Left renal cortex interstitium (tissue), 4 donors: ENCODE measurements at places on chromosomes 12 and 14. TPM values are rescaled to one million over a fixed set of nuclear protein-coding genes. Genes with fewer than 3 reads are reported as not detected.

GRCh38 chr12:104649217-104649824 lies 192.6 kb downstream of the CHST11 start:
- no peak for DNase-seq

- DNase-seq, result no peak
These were observed 67.2 kb downstream of the SCARB1 start for GRCh38 chr12:124796303-124796960.

- no peak for DNase-seq
These were observed 52.6 kb upstream of the BICD1 start for GRCh38 chr12:32053881-32054624.

DNA sequence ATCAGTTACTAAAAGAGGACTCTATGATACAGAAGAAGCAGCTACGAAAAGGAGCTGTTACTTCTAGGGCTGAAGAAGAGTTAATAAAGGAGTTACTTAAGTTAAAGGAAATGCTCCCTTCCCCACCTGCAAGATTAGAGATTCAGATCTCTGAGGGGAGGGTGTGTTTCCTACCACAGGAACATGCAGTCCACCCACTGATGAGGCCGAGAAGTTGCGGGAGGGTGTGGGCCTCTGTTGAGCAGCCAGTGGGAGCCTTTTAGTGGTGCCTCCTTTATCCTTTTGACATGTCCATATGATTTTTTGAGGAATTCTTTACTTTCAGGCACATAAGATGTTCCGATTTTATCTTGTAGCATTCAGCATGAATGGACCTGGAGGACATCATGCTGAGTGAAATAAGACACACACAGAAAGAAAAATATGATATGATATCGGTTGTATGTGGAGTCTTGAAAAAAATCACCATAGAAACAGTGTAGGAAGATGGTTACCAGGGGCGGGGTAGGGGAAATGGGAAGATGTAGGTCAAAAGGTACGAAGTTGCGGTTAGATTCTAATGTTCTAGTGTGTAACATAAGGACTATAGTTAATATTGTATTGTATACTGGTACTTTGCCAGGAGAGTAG lies 4.4 kb upstream of the M6PR start:
- no peak for DNase-seq

DNA sequence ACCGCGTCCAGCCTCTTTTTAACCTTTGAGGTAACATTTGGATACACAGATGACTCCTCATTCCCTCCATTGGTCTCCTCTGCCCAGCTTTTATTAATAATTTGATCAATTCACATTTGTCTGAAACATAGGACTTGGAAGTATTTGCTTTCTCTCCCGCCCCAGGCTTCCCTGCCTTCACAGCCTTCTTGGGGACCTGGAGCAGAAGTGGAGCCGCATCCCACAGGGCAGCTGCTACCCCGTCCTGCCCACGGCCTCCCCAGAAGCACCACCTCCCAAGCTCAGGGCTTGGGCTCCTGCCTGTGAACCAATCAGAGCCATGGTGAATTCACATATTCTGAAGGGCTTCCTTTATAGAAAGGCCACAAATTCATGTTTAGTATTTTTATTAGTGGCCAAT lies 97.6 kb downstream of the PIWIL1 start:
- DNase-seq, result no peak

DNA sequence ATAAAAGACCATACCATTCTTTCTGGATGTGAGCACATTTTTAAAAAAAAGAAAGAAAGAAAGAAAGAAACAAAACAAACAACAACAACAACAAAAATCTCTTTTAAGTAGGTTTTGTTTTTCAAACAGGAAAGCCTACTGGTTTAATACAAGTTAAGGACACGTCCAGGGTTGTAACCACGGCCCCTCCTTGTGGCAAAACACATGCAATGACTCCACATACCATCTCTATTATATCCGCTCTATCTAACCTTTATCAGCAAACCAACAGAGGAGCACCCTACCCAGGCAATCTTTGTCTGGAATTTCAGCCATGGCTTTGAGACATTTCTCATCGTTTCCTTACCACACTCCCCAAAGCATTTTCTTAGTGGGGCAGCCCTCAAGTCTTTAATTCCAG lies 360.5 kb upstream of the TMPO start:
- peak; percentile 18 for DNase-seq

GRCh38 chr12:53862831-53863230 lies 75.8 kb upstream of the HOXC13 start:
- no peak for DNase-seq

DNA sequence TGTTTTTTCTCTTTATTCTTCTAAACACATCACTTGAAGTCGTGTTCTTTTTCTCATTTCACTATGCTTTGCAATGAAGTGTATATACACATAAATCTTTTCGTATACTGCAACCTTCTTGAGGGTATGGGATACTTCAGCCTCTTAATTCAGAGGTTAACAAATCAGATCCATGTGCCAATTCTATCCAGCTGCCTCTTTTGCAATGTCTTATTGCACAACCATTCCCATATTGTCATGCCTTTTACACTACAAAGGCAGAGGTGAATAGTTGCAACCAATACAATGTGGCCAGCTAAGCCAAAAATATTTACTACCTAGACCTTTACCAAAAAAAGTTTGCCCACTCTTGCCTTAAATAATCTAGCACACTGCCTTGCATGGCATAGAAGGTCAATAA lies 224.5 kb upstream of the FOXG1 start:
- DNase-seq, result no peak

GRCh38 chr14:97273540-97273939 lies 476.4 kb downstream of the VRK1 start:
- DNase-seq, result no peak

GRCh38 chr12:16030744-16031143 lies 119.6 kb downstream of the DERA start:
- DNase-seq, result no peak

- no peak for DNase-seq
These were observed 486.7 kb downstream of the VRK1 start for GRCh38 chr14:97283841-97284240.

GRCh38 chr12:118102070-118102469 lies 1.7 kb downstream of the VSIG10 start:
- DNase-seq, result no peak

- DNase-seq, result no peak
These were observed 235 bp downstream of the RAB2B start for GRCh38 chr14:21476523-21476924.

- DNase-seq, result no peak
These were observed 646 bp downstream of the FBLN5 start for GRCh38 chr14:91946622-91947474.

DNA sequence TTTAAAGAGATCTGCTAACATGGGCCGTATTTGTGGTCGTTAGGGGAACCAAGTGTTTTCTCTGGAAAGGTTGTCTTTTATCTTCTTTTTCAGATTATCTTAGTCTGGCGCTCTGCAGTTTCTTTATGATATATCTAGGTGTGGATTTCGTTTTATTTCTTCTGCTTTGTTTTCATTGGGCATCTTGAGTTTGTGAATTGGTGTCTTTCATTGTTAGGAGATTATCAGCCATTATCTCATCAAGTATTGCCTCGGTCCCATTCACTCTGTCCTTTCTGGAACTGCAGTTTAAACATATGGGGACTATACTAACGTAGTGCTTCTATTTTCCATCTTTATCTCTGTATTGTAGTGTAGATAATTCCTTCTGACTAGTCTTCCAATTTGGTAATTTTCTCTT lies 60.4 kb downstream of the BICDL1 start:
- no peak for DNase-seq

DNA sequence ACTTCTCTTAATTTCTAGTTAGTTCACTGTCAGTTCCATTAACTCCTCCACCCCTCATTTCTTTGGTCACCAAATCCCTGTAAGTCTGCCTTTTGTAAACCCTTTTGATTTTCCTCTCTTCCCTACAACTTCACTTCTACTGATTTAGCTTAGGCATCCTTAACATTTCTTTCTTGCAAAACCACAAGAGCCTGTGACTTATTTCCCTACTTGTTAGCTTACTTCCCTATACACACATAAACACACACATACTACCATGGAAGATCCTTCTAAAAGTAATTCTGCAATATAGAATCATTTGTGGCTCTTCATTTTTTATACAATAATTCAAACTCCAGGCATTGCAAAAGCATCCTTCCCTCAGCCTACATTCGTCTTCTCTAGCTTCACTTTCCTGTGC lies 494.3 kb upstream of the USP15 start:
- DNase-seq, result no peak

DNA sequence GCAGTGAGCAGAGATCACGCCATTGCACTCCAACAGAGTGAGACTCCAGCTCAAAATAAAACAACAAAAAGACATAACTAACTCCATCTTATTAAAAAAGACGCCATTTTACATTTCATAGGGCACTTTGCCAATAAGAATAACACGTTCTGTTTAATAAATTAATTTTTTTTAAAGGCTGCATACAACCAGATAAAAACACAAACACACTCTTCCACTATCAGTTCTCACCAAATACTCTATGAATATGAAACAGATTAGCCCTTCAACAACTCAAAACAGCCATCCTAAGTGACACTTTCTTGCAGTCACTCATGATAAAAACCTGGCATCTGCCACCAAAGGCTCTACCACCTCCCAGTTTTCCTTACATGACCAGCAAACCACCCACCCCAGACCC lies 16.1 kb downstream of the AICDA start:
- no peak for DNase-seq

DNA sequence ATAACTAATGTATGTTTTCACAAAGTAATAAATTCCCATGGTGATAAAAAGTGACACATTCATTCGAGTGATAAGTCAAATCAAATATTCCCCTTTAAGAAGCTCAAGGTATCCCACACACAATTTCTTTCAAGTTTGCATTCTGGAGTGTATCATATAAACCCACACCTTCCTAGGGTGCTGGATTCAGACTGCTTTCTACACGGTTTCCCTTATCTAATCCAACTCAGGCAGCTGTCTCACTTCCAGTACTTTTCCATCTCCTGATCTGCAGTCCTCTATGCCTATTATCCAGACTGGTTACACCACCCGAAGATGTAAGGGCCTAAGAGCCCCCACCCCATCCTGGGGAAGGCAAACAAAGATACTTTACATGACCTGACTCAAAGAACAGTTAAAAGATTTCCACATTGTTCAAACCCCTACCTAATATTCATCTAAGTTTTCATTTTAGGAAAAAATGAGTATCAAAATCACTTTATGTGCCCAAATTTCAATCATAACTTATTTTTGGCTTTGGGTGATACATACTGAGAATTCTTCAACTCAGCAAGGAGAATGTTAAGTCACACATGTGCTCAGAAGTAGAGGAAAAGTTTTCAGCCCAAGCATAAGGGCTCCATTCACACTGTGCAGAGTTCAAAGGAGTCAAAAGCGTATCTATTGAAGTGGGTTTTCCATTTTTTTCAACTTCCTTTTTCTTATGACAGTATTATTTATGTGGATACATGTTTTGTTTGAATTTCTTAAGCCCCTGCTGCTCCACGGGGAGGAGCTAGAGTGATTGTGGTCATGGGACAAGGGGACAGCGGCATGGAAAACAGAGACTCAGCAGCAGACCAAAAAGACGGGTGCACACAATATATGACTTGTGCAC lies 41.8 kb downstream of the CORO1C start:
- DNase-seq, result no peak

DNA sequence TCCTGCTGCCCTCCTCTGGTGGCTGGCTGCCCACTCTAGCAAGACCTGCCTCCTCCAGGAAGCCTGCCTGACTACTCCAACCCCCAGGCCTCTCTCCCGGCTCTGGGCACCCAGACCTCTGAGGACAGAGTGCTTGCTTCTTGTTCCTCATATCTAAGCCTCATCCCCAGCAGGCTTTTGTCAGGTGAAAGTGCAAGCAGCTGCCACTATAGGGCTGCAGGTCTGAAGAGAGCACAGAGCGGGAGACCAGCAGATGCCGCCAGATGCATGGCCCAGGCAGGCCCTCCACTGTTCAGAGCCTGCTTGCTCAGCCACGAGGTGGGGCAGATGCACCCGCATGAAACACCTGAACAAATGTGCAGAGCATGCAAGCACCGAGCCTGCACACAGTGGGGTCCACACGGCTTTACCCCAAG lies 73.0 kb downstream of the SERPINA3 start:
- DNase-seq, result no peak

- DNase-seq, result no peak
These were observed 51.2 kb downstream of the TMCC3 start for GRCh38 chr12:94599189-94599588.

DNA sequence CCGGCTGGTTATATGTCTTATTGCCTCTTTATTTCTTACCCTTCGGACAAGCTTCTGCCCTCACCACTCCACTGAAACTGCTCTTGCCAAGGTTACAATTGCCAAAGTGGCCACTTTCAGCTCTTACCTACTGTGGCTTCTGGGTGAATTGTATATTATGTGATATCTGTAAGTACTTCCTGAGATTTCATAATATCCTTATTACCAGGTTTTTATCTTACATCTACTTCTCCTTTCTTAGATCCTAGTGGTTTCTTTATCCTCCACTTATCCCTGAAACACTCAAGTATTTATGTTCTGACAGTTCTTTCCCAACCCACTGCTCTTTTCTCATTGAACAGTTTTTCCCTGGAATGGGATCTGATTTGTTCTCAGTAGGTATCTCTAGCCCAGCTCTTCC lies 10.5 kb downstream of the CELA1 start:
- no peak for DNase-seq

GRCh38 chr12:128313931-128314330 lies 47.0 kb downstream of the TMEM132C start:
- DNase-seq, result no peak

DNA sequence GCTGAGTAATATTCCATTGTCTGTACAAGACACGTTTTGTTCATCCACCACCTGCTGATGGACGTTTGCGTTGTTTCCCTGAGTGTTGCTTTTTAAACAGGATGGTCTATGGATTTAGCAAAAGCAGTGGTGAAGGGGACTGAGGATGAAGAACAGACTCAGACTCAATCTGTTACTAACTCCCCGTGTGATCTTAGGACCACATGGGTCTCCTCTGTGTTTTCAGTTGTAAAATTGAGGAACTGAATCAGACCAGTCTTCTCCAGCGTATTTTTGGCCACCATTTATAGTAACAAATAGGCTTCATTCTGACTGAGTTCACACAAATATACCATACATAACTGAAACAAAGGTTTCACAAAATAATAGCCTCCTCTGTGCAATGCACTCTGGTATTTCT lies 85.6 kb downstream of the FOXN3 start:
- DNase-seq, result no peak

GRCh38 chr12:50727466-50727865 lies 36.4 kb upstream of the ATF1 start:
- DNase-seq, result no peak

The CAPZA3 gene
- polyA plus RNA-seq, result 0.69 TPM

The CCDC77 gene
- 18.4 TPM for polyA plus RNA-seq

The CLEC2D gene
- polyA plus RNA-seq, result 31.0 TPM

The ATL1 gene
- 10.1 TPM for polyA plus RNA-seq

The DHRS2 gene
- polyA plus RNA-seq, result 29.0 TPM

The JAG2 gene
- 6.8 TPM for polyA plus RNA-seq

The ACTN1 gene
- 73.3 TPM for polyA plus RNA-seq

The TAS2R30 gene
- polyA plus RNA-seq, result 0.16 TPM

The CSRP2 gene
- 83.2 TPM for polyA plus RNA-seq

The ZNF664 gene
- polyA plus RNA-seq, result 158 TPM

The KRT72 gene
- polyA plus RNA-seq, result 0.17 TPM

The RNF31 gene
- 56.8 TPM for polyA plus RNA-seq

The IL31 gene
- polyA plus RNA-seq, result not detected

The CLEC4C gene
- 0.16 TPM for polyA plus RNA-seq

The IFNG gene
- not detected for polyA plus RNA-seq

The AMN gene
- 17.4 TPM for polyA plus RNA-seq

The RTL1 gene
- 0.16 TPM for polyA plus RNA-seq

The CLEC4A gene
- 3.5 TPM for polyA plus RNA-seq

The ZBTB42 gene
- 5.9 TPM for polyA plus RNA-seq
